Right renal pelvis (tissue), 4 donors: ENCODE measurements at places on chromosomes 13 and 19. TPM values are rescaled to one million over a fixed set of nuclear protein-coding genes. Genes with fewer than 3 reads are reported as not detected.

The FARP1 gene
- polyA plus RNA-seq: 244 TPM

- no peak for DNase-seq
These were observed 28.9 kb downstream of the MLLT1 start for GRCh38 chr19:6250909-6251308.

DNA sequence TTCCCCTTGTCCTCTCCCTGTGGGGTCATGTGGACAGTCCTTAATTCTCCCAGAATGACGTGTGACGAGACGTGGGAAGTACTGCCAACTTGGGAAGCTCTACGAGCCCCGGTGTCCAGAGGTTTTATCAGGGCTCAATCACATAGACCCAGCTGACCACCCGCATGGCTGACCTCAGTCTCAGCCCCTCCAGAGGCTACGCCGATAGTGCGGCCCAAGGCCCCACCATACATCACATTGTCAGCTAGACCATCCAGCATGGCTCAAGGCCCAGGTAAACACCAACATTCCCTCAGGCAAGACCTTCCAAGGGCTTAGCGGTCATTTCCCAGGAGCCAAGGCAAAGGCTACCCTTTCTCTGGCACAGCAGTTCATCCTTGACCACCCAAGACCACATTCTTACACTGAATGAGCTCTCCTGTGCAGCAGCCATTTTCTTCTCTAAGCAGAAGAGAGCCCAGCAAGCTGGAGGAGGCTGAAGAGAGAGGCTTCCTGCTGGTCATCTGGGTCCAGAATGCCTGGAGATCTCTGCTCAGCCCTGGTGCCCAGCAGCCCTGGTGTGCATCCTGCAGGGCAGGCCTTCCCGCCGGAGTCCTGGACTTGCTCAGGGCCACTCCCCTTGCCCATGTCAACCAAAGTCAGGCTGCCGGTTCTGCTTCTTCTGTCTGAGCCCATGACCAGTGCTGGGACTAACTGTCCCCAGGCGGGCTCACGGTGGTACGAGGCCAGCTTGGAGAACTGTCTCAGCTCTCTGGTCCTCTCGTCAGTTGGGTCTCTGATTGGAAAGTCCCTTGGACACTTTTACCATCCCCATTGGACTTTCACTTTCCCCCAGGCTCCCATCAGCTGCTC lies 7.9 kb upstream of the F10 start:
- DNase-seq: no peak

The LILRB1 gene
- 0.86 TPM for polyA plus RNA-seq

The ATP4B gene
- polyA plus RNA-seq: 0.30 TPM

- no peak for DNase-seq
These were observed 231.8 kb downstream of the SHISA2 start for GRCh38 chr13:25819856-25820530.

DNA sequence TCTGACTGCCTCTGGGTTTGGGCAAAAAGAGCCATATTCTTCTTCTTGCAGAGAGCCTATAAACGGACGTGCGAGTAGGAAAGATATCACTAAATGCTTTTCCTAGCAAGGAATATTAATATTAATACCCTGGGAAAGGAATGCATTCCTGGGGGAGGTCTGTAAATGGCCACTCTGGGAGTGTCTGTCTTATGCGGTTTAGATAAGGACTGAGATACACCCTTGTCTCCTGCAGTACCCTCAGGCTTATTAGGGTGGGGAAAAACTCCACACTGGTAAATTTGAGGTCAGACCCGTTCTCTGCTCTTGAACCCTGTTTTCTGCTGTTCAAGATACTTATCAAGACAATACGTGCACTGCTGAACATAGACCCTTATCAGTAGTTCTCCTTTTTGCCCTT lies 763.8 kb downstream of the SLITRK5 start:
- DNase-seq: no peak

DNA sequence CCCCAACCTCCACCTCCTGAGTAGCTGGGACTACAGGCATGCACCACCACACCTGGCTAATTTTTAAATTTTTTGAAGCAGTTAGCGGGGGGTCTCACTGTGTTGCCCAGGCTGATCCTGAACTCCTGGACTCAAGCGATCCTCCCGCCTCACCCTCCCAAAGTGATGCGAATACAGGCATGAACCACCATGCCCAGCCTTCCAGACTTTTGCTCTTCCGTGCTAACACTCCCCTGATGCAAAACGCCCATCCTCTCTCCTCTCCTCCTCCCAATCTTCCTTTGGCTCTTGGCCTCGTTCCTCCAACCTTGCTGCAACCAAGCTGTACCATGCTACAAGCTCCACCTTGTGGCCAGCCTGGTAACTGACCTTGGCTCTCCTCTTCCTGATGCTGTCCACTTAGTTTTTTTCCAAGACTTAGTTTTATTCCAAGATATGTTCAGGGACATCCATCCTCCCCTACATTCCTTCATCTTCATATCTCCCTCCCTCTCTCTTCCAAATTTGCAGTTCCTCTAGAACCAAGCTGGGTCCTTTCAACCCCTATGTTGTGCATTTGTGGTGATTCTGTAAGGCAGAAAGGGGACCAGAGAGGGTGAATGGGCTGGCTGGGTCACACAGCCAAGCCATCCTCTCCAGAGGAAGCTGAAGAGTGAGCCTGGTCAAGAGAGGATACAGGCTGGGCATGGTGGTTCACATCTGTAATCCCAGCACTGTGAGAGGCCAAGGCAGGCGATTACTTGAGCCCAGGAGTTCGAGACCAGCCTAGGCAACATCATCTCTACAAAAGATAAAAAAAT lies 32.8 kb downstream of the TINCR start:
- DNase-seq: no peak

- DNase-seq: no peak
These were observed 78.4 kb downstream of the GPC6 start for GRCh38 chr13:93304868-93305613.

The SERTAD3 gene
- 35.5 TPM for polyA plus RNA-seq

DNA sequence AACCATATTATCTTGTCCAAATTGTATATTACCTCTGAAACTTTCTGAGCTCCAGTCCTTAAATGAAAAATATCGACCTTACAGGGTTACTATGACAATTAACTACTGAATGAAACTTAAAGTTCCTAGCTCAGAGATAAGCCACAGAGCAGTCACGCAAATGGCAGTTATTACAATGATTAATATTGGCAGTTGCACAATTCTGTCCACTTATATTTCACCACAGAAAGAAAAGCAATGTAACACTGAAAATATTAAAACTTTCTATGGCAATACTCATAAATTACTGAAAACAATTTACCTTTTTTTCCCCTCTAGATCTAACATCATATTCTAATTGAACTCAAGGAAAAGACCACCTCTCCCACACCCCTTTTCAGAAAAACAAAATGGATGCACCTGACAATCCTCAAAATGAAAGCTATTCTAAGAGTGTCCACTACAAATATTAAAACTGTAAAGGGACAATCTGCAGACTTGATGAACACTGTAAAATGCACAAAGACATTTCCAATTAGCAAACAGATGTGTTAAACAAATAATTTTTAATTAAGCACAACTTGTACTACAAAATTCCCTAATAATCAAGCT lies 14.6 kb downstream of the LNX2 start:
- DNase-seq: no peak

The EIF3K gene
- polyA plus RNA-seq: 307 TPM

The HSPB6 gene
- 26.2 TPM for polyA plus RNA-seq

The ZNF283 gene
- polyA plus RNA-seq: 16.1 TPM

DNA sequence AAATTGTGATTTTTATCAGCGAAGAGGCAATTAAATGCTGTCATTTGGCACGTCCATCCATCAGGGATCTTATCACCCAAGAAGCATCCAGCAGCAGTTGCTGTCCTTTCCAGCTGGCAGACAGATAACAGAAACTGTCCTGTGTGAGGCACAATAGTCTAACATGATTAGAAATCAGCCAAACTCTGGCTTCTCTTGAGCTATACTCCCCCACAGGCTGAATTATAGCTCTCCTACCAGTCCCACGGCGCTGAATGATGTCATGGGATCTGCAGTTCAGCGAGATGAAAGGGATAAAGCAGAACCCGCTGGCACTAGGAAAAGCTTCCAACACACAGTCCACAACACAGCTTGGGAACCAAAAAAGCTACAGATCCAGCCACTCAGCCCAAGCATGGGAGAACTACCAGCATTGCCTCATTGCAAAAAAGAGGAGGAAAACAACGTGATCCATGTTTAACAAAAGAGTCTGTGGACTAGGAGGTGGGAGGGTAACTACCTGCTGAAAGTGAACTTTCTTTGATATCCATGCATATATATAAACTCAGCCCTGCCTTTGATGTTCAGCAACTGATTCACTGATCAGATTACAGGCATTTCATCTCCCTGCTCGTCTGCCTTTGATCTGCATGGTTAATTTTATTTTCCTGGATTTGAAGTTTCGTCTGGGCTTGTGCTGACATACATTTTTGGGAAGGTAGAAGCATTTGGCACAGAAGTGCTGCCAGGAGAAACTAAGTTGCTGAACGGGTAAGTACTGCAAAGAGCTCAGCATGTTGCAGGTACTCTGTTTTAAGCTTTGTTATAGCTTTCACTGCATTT lies at the start of gene TNFRSF19:
Gene TNFRSF19 (plus strand): TSS at position 314 of the 822 bp plus-strand sequence. CDS start 19,772 bp downstream, outside the sequence.
- DNase-seq: peak; percentile 78

The PLVAP gene
- 215 TPM for polyA plus RNA-seq

The NKG7 gene
- 1.3 TPM for polyA plus RNA-seq

DNA sequence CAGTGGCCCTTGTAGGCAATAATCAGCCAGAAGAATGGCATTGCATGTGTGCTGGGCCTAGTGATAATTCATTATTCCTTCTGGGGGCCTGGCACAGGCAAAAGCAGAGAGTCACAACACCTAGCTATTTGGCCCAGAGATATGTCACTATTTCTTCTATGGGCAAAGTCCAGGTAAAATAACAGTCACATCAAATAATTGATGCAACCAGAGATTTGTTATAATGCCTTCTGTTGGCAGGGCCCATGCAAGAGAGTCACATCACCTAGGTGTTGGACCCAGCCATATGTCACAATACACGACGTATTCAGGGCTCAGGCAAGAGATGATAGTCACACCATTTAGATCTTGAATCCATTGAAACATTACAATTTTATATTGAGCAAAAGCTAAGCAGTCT lies 66.1 kb downstream of the ZNF726 start:
- DNase-seq: no peak

The CXCL17 gene
- polyA plus RNA-seq: not detected

The PSMD8 gene
- polyA plus RNA-seq: 194 TPM

DNA sequence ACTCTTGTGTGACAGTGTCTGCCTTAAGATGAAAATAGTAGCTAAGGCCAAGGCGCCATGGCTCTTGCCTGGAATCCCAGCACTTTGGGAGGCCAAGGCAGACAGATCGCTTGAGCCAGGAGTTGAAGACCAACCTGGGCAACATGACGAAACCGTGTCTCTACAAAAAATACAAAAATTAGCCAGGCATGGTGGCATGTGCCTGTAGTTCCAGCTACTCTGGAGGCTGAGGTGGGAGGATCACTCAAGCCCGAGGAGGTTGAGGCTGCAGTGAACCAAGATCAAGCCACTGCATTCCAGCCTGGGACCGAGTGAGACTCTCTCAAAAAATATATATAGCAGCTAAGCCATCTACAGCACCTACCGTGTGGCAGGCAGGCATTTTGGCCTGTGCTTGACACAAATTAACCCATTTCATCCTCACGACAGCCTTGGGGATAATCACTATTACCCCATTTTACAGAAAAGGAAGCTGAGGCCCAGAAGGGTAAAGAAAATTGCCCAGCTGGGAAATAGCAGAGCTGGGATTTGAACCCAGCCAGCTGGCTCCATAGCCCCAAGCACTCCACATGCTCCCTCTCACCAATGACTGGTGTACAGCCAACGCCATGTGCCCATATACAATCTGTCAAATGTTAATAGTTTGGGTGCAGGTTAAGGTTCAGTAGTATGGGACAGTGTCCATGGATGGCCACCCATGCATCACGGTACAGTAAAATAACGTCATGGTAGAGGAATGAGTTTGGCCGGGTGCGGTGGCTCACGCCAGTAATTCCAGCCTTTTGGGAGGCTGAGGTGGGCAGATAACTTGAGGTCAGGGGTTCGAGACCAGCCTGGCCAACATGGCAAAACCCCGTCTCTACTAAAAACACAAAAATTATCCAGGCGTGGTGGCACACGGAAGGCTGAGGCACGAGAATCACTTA lies 3.1 kb downstream of the SLC1A5 start:
- no peak for DNase-seq
